ENCODE measurements at places on chromosomes 1 and 21.

GRCh38 chr1:46034601-46035516 is 97.6 kb downstream of the PIK3R3 start:
- no peak for DNase-seq

GRCh38 chr1:9715536-9716226 is 64.2 kb downstream of the PIK3CD start:
- DNase-seq: no peak

- no peak for DNase-seq
Measured at GRCh38 chr1:21381354-21381753, 58.6 kb upstream of the NBPF3 start.

DNA sequence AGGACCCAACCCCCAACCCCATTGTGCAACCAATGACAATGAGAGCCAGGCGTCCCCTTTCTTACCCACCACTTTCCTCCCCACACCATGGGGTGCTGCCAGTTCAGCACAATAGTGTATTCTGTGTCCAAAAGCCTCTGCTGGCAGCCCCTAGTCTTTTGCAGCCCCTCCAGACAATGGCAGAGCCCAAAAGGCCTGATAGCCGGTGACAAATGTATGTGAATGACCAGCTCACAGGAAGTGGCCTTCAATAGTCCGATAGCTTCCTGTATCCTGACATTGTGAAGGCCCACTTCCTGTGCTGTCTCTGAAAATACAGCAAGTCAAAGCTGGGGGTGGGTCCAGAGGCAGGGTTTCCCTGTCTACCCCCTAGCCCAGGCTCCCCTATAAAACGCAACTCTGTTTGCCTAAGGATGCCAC is 16.6 kb downstream of the SMIM12 start:
- DNase-seq: no peak

GRCh38 chr1:8359617-8360481 is 41.9 kb downstream of the SLC45A1 start:
- DNase-seq: no peak

GRCh38 chr1:106964495-106964894 is 92.0 kb upstream of the PRMT6 start:
- no peak for DNase-seq

- no peak for DNase-seq
Measured at GRCh38 chr1:228335406-228336307, 71.0 kb downstream of the TRIM11 start.

- no peak for DNase-seq
Measured at GRCh38 chr1:44406737-44407429, 1.8 kb downstream of the RNF220 start.
